ENCODE measurements at places on chromosomes 12 and 14. TPM values are rescaled to one million over a fixed set of nuclear protein-coding genes. Genes with fewer than 3 reads are reported as not detected.

KRT79 gene
- 0.08 TPM for total RNA-seq

CCDC59 gene
- total RNA-seq = 48.6 TPM

CLEC1B gene
- not detected for total RNA-seq

AVPR1A gene
- total RNA-seq = not detected

FAM181A gene
- total RNA-seq = not detected

LALBA gene
- total RNA-seq = not detected

RBP5 gene
- not detected for total RNA-seq

TAS2R46 gene
- not detected for total RNA-seq

SLC10A1 gene
- not detected for total RNA-seq

PRR4 gene
- 0.76 TPM for total RNA-seq

CDC42BPB gene
- total RNA-seq = 81.1 TPM

TMPRSS12 gene
- total RNA-seq = not detected

MSI1 gene
- 1.6 TPM for total RNA-seq

ADCY6 gene
- 14.6 TPM for total RNA-seq

Measured in A549 treated with Mapracorat at 1 μM for 4 hours (cell line).